Tibial nerve (tissue), 4 donors: ENCODE measurements at places on chromosomes 2 and 18.

DNA sequence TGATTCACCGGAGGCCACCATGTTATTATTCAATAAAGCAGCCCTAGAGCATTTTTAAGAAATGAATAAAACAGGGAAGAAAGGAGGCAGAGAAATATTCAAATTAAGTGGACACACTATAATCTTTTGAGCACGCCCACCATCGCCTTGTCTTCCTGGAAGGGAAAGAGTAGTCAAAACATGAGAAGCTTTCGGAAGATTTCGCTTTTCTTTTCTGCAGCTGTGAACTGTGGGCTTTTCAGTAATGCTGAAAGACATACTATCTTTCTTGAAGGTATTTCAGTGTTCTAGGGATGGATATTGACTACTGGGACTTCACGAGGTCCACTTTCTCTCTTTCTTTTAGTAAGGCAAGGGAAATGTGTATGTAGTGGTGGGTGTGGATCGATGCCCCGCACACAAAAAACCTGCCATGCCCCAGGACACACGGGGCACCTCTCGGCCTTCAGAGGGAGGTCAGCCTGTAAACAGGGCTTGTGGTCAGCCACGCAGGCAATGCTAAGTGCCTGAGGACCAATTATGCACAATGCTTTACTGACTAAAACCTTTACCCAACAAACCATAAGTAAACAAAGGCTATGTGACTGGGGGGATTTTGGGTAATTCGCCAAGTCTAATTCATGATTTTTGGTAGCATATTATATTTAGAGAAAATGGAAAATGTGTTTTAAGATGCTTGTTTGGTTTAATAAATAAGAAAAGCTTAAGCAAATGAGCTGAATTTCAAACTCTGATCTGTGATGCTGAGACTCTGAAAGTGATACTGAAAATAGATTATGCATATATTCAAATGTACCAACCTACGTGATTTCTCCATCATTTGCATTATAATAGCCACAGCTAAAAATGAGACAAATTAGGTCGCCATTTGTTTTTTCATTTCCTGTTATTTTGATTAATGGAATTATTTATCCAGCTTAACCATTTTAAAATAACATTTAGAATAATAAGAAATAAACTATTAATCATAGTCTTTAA is 130.5 kb downstream of the ZNF516 start:
- DNase-seq: no peak

GRCh38 chr2:223404616-223405015 is 197.5 kb downstream of the SCG2 start:
- no peak for DNase-seq

- no peak for DNase-seq
These were observed 122.2 kb downstream of the NCOA1 start for GRCh38 chr2:24613154-24613814.

DNA sequence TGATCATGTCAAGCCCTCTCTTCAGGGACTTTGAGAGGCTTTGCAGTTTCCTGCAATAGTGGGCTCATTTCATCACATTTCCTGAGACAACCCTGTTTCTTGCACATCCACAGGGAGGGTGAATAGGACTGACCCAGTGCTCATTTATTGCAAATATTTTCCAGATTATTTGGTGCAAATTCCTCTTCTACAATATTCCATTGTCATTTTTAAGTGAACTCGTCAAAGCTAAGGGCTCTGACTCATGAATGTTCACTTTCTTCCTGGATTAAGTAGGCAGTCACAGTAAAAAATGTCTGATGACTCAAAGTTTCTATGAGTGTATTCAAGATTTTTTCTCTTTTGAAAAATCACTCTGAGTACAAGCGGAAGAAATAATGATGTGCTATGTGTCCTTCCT is 225.5 kb upstream of the GALNT5 start:
- DNase-seq: no peak

- no peak for DNase-seq
These were observed 856.1 kb upstream of the ID2 start for GRCh38 chr2:7825591-7826312.

DNA sequence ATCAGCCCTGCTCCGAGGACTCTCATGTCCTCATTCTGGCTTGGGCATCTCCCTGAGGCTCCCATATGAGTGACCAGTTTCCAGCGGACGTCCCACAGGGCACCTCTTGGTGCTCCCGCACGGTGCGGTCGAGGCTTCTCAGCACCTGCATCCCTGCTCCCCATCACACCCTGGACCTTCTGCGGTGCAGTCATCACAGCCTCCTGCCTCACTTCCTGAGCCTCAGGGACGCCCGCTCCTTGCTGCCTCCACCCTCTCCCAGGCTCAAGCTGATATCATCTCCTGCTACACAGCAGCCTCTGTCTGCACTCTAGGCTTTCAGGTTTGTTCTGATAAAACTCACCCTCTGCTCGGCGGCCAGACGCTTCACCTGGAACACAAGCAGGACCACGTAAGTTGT is 185.0 kb downstream of the TMEM18 start:
- no peak for DNase-seq

- DNase-seq: no peak
These were observed 557.7 kb upstream of the TNP1 start for GRCh38 chr2:217417536-217417935.

DNA sequence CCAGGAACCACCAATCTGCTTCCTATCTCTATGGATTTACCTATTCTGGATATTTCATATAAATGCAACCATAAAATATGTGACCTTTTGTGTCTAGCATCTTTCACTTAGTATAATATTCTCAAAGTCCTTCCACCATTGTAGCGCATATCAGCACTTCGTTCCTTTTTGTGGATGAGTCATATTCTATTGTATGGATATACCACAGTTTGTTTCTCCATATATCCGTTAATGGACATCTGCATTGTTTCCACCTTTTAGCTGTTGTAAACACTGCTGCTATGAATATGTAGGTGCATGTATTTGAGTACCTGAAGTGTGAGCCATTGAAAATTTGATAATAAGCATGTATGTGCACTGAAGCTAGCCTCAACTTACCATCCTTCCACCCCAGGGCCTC is 80.1 kb downstream of the NBAS start:
- DNase-seq: no peak

DNA sequence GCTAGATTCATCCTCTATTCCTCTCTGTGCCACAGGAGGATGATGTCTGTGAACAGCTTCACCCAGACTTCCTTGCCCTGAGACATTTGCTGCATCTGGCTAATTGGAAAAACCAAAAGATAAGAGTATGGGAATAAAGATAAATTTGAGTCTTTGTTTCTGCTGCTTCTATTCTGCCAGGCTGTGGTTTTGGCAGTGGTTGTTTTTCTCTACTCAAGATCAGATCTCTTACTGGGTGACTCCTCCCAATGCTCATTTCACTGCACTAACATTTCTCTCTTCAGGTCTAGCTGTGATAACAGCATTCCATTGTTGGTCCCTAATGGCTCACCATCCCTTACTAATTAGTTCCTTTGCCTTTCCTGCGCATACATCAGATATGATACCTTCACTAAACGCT is 89.5 kb downstream of the CALCRL start:
- DNase-seq: no peak

- no peak for DNase-seq
These were observed 117.8 kb downstream of the WDSUB1 start for GRCh38 chr2:159168707-159169106.

DNA sequence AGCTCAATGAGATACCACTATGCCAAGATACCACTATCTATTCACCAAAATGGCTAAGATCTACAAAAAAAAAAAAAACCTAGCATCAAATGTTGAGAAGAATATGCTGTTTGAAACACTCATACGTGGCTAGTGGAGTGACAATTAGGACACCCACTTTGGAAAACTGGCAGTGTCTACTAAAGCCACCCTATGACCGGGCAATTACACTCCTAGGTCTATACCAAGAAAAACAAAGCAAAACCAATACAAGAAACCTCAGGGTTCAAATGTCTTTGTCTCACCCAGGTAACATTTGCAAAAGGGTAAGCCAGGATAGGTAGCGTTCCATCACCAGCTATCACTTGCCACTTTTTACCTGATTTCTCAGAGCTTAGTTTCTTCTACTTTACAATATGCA is 123.6 kb upstream of the CAB39 start:
- no peak for DNase-seq

- DNase-seq: no peak
These were observed 69.9 kb upstream of the FAM136A start for GRCh38 chr2:70371753-70372152.

DNA sequence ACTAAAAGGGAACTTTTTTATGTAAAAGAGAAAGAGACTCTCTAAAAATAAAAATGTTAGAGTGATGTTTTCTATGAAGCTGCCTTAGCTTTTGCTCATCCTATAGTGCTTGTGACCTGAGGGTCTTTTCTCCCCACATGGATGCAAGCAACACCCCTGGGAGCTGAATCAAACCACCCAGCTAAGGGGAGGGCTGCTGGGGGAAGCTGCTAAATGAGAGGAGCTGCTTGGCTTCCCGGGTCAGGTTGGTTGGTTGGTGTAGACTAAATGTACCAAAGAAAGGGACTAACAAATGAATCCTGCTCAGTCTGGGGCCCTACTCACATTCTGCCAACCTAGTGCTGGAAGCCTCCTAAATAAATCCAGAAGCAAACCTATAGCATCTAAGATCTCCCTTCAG is 35.0 kb downstream of the AFF3 start:
- no peak for DNase-seq

DNA sequence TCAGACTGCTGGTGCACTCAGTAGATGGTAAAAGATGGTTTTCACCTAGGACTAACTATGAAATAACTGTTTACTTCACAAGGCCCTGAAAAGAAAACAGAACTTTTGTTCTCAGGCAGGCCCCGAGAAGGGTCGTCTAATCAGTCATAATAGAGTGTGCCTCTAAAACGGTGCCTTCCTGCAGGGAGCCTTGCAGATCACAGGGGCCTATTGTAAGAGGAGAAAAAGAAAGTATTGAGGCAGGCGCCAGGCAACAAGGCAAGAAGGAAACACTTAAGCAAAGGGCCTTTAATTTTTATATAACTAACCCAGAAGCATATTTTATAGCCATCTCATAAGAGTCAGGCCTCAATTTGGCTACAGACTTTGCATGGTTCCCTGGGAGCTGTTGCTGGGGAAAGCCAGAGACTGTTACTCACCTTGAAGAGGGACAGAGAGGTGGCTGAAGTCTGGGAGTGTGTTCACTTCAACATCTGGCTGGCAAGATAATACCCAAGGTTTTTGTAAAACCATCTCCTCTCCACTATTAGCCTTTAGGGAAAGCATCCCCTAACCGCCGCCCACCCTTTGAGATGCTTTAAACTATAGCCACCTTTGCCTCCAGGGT is 117.1 kb downstream of the PRPF40A start:
- DNase-seq: no peak

DNA sequence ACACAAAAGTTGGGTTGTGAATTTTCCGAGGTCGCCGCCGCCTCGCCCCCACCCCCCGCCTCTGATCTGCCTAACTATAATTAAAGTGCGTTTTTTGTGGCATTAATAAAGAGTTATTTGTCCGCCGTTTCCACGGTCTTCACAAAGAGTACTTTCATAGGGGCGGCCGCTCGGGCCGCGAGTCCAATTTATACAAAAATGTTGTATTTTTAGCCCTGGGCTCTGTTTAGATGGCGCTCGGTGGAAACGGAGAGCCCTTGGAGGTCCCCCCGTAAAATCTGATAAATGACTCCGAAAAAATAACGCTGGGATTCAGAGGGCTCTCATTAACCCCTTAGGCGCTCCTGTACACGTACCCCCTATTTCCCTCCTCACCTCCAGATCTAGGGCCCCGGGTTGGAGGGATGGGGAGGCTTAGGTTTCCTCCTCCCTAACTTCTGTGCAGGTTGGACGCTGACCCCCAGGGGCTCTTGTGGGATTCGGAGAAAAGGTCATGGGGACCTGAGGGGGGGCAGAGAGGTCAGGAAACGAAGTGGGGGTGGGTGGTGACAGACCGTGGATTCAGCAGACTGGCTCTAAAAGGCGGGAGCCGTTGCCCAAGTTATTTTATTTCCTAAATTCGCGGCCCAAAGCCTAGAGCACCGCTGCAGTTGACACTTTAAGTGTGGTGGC is 1.9 kb downstream of the CYP26B1 start:
- no peak for DNase-seq

- no peak for DNase-seq
These were observed 216.2 kb downstream of the SRBD1 start for GRCh38 chr2:45394842-45395241.

GRCh38 chr18:10690366-10690765 is 164.5 kb downstream of the NAPG start:
- DNase-seq: no peak

DNA sequence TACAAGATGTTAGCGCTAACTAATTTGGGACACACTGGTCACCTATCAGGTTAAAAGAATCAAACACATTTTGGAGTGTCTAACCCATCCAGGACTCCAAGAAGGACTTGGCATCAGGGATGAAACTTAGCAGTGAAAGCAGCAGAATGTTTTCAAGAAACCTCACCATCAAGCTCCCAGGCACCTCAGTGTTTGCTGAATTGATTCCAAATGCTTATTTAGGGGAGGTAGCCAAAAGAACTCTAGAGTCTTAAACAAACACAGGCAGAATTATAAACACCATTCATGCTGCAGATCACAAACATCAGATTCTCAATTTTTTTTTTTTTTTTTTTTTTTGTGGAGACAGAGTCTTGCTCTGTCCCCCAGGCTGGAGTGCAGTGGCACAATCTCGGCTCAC is 122.8 kb upstream of the UXS1 start:
- no peak for DNase-seq

DNA sequence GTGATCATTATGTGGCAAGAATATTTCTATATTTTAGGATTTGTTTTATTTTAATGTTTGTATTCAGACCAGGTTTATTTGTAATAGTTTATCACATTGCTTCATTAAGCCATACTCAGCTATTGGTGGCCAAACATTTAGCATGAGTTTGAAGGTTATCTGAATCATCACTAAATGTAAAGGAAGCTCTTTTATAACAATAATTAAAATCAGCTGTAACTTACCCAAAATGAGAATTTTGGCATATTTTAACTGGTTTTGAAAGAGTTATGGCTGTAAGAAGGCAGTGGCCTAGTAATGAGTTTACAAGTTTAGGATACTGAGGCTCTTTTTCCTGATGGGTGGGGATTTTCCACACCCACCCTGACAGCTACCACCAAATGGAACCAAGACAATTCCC is 177.8 kb downstream of the EN1 start:
- DNase-seq: no peak

- DNase-seq: no peak
These were observed 416.4 kb downstream of the CMPK2 start for GRCh38 chr2:6449343-6449742.

DNA sequence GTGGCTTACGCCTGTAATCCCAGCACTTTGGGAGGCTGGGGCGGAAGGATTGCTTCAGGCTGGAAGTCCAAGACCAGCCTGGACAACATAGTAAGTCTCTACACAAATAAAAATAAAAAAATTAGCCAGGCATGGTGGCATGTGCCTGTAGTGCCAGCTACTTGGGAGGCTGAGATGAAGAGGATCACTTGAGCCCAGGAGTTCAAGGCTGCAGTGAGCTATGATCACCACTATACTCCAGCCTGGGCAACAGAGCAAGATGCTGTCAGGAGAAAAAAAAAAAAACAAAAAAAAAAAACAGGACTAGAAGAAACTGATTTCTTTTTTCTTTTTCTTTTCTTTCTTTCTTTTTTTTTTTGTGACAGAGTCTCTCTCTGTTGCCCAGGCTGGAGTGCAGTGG is 13.6 kb downstream of the SPDYA start:
- no peak for DNase-seq
